Upper lobe of right lung (tissue), 1 donor: ENCODE measurements at places on chromosomes 2 and 18. TPM values are rescaled to one million over a fixed set of nuclear protein-coding genes. Genes with fewer than 3 reads are reported as not detected.

NXPH2 gene
- not detected for total RNA-seq

UGT1A5 gene
- not detected for total RNA-seq

RTP5 gene
- not detected for total RNA-seq

LGALSL gene
- total RNA-seq: 43.2 TPM

NCKAP5 gene
- total RNA-seq: 40.8 TPM

SRBD1 gene
- total RNA-seq: 19.2 TPM

RAD51AP2 gene
- total RNA-seq: not detected
